Stimulated activated CD4-positive, alpha-beta T cell treated with anti-CD3 and anti-CD28 coated beads, Interleukin-12 subunit alpha, Interleukin-12 subunit beta, amount 100 ng/mL, for 48 hours (primary cell): ENCODE measurements at places on chromosomes 12 and 14.

DNA sequence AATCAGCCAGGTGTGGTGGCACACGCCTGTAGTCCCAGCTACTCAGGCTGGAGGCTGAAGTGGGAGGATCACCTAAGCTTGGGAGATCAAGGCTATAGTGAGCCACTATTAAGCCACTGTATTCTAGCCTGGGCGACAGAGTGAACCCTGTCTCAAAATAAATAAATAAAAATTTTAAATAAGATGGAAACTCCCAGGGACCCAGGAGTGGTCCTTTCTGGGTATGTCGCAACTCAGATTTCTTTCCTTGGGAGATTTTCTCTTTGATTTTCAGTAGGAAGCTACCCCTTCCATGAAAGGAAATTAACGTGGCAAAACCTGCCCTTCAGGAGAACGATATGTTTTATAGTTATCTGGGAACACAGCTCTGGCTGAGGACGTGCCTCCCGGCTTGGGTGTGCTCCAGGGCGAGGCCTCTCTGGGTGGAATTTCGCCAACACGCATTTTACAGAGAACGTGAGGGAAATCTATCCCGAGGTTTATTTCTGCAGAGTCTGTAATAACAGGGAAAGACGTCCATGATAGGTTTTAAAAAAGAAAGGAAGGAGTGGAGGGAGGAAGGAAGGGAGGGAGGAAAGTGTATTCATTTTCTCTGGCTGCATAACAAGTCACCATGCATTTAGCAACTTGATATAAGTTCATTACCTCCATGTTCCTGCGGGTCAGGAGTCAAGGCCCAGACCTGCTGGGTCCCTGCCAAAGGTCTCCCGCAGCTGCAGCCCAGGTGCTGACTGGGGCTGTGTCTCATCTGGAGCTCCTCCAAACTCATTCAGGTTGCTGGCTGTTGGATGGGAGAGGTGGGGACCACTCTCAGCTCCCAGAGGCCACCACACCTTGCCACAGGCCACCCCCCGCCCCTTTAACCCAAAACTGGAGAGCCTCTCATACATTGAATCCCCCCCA lies 80.6 kb upstream of the GSC start:
- no peak for DNase-seq

DNA sequence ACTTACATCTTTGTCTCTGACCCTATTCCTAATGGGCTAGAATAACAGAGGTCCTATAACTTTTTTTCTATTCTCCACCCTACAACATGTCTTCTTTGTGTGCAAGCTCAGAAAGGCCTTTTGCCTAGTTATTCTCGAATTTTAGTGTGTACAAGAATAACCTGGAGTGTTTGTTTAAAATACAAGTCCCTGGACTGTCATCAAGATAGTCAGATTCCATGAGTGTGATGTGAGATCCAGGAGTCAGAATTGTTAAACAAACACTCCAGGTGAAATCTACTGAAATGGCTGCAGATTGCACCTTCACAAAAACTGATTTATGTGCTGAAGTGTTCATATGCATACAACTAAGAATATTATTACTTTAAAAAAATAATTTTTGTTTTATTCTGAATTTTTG lies 114.4 kb upstream of the DIO2 start:
- DNase-seq = no peak

DNA sequence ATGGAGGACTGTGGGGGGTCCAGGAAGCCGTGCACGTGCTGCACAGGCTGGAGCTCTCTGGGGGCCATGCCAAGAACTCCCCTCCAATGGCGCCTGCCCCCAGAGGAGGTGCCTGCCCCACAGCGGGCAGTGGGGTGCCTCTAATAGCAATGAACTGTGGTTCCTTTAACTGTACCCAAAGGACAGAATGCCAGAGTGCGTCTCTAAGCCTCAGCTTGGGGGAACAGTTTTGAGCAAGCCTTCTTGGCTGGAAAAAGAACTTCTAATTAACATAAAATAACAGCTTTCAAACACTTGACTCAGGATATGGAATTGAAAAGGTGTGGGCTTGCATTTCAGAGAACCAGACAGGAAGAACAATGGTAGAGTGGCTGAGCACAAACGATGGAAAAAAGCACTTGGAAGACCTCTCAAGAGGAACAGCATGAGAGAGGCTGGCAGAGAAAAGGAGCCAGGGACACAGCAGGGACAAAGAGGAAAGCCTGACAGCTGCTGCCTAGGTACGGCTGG lies 195.6 kb downstream of the TTC7B start:
- DNase-seq = no peak

- no peak for DNase-seq
These were observed 91.9 kb upstream of the BCL2L14 start for GRCh38 chr12:11978726-11979384.

DNA sequence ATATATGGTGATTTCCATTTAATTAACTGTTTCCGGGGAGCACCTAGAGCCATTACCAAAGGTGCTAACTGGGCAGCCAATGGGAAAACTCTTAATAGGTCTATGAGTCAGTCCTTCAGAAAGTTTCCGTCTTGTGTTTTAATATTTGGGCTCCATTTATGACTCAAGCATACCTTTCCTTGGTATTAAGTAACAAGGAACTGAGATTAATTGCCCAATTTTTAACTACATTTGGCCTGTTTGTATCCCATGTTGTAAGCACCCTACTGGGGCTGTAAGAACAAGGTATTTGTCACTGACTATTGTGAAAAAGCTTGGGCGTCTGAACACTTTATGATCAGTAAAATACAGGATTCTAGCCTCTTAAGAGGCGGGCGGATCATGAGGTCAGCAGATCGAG lies 62.8 kb upstream of the FOXN3 start:
- no peak for DNase-seq

DNA sequence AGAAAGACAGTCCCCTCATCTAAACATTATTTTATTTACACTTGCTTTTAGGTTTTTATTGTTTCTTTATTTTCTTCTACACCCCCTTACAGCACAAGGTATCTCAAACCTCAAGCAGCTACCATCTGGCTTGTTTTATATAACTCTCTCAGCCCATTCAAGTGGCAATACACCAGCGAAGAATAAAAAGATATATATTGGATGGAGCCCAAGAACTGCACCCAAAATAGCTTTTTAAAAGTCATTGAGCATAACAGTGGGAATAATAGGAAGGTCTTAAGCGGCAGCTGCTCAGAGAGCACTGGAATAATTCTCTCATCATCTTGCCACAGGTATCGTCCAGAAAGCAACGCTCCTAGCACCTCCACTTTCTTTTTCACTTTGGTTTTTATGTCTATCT lies 322.5 kb downstream of the SYT1 start:
- no peak for DNase-seq

DNA sequence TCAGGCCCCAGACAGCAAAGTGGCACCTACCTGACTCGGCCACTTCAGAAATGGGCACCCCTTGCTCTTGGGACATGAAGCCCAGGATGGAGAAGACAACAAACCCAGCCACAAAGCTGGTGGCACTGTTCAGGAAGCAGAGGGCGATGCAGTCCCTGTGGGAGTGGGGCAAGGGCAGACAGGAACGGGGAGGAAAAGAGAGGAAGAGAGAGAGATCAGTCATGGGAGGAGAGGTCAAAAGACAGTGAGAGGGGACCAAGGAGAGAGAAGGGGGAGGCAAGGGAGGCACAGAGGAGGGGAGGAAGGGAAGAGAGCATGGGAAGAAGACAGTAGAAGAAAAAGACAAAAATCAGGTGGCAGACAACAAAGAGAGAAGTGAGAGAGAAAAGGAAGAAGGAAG lies 16.6 kb downstream of the SLC6A12 start:
- DNase-seq = no peak

DNA sequence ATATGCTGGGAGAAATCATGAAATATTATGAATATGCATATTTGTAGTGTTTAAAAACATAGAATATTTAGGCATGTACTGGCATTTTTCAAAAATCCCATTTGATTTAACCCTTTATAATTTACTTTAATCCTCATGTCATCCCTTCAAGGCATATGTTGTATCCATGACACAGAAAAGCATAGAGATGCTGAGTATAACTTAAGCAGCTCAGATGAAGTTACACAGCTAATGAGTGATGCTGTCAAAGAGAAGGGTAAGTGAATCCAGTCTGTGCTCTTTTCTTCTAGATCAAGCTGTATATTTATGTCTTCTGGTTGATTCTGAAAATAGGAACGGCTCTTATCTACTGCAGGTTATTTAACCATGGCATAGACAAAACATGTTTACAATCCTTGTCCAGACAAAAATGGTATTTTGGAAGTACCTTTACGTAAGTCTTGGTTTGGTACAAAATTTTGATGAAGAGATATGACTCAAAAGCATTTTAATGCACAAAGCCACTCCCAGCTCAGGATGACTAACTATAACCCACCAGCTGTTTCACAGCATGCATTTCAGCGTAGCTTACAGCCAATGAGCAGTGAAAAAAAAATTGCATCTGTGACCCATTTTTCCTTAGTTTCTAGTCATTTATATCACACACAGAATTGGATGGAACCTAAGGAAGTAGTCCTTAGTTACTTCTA lies 201.7 kb downstream of the STXBP6 start:
- DNase-seq = no peak

DNA sequence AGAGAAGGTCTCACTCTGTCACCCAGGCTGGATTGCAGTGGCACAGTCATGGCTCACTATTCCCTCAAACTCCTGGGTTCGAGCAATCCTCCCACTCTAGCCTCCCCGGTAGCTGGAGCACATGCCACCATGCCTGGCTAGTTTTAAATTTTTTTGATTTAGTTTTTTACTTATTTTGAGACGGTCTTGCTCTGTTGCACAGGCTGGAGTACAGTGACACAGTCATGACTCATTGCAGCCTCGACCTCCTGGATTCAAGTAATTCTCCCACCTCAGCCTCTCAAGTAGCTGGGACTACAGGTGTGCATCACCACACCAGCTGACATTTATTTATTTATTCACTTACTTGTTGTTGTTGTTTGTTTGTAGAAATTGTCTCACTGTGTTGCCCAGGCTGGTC lies 22.2 kb upstream of the DIP2B start:
- no peak for DNase-seq

- no peak for DNase-seq
These were observed 102.1 kb downstream of the ERGIC2 start for GRCh38 chr12:29278673-29279420.

DNA sequence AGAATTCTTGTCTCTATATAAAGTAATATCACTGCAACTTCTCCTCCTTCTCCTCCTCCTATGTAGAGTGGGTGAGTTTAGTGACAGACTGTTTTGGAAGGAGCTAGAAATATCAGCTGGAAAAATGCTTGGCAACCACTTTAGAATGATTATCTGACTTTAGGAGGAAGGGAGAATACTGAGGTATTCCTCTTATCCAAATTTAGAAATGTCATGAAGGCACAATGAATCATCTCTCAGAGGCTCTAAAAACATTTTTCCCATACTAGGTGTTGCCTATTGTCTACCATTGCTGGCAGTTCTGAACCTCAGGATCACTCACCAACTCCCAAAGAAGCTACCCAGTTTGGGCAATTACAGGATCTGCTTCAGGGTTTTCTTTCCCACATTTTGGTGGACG lies 306.6 kb upstream of the ATP2B1 start:
- DNase-seq = no peak

- DNase-seq = no peak
These were observed 162.4 kb downstream of the GALC start for GRCh38 chr14:87830443-87831096.

GRCh38 chr12:105036937-105037649 lies 47.2 kb downstream of the ALDH1L2 start:
- DNase-seq = no peak

DNA sequence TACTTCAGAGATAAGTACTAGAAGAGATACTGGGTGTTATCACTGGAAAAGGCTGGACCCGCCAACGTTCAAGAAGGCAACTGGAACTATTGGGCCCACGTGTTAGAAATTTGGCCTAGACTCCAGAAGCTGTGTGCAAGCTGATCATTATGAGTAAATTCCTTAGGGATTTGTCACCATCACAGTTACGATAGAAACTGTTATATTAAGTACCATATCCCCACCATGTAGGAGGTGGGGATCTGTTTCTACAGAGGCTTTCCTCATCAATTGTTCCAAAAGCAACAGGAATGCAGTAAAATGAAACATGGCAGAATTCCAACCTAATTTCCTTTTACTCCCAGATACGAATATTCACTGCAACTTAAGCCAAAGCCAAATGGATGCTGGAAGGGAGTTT lies 170.7 kb downstream of the NOVA1 start:
- no peak for DNase-seq

- no peak for DNase-seq
These were observed 13.8 kb downstream of the FBRSL1 start for GRCh38 chr12:132503618-132504204.

DNA sequence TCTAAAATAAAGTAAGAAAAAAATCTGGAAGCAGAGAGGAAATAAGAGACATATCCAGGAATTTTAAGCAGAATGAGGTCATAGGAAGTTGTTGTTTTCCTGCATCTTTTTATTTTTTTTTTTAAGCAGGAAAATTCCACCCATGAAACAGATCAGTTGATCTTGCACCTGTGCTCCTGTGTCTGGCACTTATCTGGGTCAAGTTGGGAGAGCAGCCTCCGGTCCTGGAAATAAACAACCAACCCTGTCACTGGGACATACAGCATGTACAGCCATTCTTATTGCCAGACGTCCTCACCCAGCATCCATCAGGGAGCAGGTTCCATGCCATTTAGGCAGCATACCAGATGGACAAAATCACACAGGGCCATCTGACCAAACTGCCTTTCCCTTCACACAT lies 266.0 kb upstream of the BTG1 start:
- no peak for DNase-seq

DNA sequence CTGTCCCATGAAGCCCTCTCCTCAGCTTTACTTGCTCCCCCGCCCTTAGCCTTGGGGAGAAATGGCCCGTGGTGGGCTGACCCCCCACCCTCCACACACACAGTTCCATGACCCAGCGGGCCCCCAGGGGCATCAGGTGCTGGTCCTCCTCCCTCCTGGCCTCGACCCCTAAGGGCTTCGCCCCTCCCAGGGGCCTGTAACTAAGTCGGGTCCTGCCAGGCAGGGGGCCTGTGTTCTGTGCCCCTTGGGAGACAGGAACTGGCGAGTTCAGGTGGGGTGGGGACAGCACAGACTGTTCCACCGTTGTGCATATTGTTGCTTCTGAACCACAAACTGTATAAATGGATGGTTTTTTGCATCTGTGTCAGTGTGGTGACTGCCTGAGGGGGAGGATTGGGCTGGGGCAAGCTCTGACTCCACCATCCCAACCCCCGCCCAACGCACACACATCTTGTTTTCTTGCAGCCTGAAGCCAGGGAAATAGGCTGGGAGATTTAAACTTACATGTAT lies 8.8 kb downstream of the TAMALIN start:
- no peak for DNase-seq

GRCh38 chr12:55467836-55468235 lies 2.1 kb downstream of the OR6C70 start:
- DNase-seq = no peak

DNA sequence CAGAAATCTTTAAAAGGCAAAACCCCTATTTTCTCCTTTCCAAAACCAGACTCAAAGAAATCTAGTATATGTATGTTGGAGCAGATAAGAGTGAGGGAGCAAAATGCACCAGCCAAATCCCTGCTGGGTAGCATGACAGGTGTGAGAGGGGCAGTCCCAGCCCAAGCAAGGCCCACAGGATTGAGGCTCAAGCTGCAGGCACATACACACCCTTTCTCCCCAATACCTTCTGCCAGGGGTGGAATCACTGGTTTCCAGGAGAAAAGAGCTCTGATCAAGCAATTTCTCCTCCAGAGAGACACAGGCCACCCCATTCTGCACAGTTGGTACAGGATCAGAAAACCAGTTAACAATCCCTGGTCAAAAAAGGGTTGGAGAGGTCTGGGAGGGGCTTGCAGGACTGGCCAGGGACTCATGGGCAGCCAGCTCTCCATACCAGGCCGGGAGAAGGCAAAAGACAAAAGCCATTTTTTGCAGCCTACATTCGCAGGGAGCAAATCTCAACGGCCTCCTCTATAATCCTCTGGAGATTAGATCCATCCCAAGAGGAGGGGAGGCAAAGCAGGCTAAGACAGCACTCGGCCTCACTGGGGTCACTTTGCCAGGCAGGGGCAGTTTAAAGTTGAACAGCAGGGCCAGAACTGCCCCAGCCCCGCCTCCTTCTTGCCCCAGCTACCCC lies 2.1 kb downstream of the KMT2D start:
- DNase-seq = no peak
